Bronchus fibroblast of lung (primary cell): ENCODE measurements at places on chromosomes 3 and 15. TPM values are rescaled to one million over a fixed set of nuclear protein-coding genes. Genes with fewer than 3 reads are reported as not detected.

Gene MBD4
- total RNA-seq = 15.9 and 21.4 TPM in 2 replicates

Gene PHLDB2
- total RNA-seq = 18.0 and 25.1 TPM in 2 replicates

Gene SCAANT1
- not detected in 2 replicates for total RNA-seq

Gene ISLR2
- not detected in 2 replicates for total RNA-seq

Gene GNL3
- total RNA-seq = 73.6 and 87.3 TPM in 2 replicates
